ENCODE measurements at places on chromosomes 1 and 21. TPM values are rescaled to one million over a fixed set of nuclear protein-coding genes. Genes with fewer than 3 reads are reported as not detected.

DNA sequence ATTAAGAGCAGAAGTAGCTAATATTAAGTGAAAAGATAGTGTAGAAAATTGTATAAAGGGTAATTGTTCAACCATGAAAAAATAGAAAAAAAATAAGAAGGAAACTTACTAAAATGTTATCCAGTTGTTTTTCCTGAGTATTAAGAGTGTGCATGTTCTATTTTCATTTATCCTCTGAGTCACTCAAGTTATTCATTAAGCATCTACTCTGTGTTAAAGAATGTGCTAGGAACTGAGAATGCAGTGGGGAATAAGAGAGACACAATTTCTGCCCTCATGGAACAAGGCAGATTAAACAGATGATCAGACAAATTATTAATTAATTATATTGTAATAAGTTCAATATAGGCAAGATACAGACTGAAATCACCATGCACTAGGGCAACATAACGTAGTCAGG is 10.8 kb upstream of the PIGK start:
- no peak for DNase-seq
- no peaks in the 10 kb centered on the region for H3K4me1 ChIP-seq
- H3K36me3 ChIP-seq: no peaks in the 10 kb centered on the region
- no peak overlapping the region for H3K4me3 ChIP-seq

DNA sequence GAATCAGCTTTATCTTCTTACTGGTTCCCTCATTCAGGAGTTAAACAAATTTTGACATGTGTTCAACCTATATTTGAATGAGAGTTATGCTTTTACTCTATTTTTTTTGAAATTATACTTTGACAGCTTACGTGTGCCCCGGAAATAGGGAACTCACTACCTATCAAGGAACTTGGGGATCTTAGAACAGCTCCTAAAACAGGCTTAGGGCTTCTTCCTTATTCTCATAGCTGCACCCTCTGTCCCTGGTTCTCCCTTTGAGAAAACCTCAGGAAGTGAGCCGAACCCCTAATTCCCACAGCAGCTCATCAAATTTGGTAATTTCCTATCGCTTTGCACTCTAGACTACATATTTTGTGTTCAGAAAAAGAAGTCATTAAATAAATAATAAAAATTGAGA is 81.2 kb upstream of the RUNX3 start:
- no peaks in the 10 kb centered on the region for H3K27me3 ChIP-seq
- no peak for DNase-seq
- H3K36me3 ChIP-seq: no peaks in the 10 kb centered on the region
- no peak overlapping the region for H3K4me3 ChIP-seq

DNA sequence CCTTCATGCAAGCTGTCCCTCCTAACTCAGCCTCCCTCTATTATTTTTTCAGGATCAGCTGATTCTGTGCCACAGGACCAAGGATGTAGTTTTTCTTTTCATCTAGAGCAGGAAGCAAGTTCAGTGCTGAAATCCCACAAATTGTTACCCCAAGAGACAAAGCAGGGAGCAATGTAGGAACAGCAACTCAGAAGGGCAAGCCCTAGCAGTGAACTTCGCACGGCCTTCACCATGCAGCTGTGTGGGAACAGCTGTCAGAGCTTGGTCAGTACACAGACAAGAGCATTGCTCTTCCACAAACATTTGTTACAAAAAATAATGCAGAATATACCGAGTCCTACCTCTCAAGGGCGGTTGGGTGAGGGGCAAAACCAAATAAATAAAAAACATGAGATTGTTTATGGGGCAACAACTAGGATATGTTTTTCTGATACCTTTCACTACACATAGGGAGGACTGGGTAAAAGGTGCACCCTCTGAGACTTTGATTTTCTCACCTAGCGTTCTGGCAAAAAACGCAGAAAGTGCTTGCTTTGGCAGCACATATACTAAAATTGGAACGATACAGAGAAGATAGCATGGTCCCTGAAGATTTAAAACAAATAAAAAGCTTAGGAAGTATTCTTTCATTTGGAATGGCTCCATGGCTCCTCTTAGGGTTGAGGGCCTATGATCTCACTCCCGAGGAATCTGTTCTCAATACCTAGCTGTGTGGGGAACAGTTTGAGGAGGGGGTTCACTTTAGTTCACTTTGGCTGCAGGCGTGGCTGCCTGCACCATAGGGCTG is 37.1 kb upstream of the ANGPTL7 start:
- H3K36me3 ChIP-seq: peaks cover 25% of the 10 kb centered on the region
- no peak for DNase-seq
- no peak overlapping the region for H3K27ac ChIP-seq
- no peak overlapping the region for H3K4me3 ChIP-seq
- H3K4me1 ChIP-seq: peaks cover 5% of the 10 kb centered on the region

The CELA3B gene
- not detected for total RNA-seq

The HOOK1 gene
- total RNA-seq: 17.7 TPM

All from activated naive CD4-positive, alpha-beta T cell treated with anti-CD3 and anti-CD28 coated beads for 36 hours (primary cell).